Activated CD8-positive, alpha-beta memory T cell treated with anti-CD3 and anti-CD28 coated beads for 1 hour (primary cell): ENCODE measurements at places on chromosomes 3 and 15.

DNA sequence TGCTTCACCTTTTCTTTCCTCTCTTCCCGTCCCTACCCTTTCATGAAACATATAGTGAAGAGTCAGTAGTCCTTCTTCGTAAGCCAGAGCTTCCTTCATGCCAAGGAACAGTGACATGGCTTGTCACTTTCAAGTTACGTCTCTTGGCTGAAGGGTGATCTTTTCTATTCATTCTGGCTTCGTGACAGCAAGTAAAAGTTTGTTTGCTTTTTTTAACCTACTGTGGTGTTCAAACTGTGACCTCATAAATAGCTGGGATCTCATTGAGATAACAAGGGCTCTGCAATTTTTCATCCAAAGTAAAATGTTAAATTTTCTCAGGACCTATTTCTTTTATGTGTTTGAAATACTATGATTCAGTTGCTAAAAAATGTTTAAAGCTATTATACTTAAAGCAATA is 10.5 kb downstream of the CDIN1 start:
- no peak for DNase-seq

DNA sequence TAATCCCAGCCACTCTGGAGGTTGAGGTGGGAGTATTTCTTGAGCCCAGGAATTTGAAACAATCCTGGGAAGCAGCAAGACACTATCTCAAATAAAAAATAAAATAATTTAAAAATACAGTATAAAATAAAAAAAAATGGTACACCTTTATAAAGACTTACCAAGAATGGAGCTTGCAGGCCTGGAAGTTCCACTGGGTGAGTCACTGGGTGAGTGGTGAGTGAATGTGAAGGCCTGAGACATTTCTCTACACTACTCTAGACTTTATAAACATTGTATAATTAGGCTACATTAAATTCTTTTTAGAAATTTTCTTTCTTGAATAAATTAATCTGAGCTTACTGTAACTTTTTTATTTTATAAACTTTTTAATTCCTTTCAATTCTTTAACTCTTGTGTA is 609.1 kb upstream of the BCHE start:
- DNase-seq, result no peak

DNA sequence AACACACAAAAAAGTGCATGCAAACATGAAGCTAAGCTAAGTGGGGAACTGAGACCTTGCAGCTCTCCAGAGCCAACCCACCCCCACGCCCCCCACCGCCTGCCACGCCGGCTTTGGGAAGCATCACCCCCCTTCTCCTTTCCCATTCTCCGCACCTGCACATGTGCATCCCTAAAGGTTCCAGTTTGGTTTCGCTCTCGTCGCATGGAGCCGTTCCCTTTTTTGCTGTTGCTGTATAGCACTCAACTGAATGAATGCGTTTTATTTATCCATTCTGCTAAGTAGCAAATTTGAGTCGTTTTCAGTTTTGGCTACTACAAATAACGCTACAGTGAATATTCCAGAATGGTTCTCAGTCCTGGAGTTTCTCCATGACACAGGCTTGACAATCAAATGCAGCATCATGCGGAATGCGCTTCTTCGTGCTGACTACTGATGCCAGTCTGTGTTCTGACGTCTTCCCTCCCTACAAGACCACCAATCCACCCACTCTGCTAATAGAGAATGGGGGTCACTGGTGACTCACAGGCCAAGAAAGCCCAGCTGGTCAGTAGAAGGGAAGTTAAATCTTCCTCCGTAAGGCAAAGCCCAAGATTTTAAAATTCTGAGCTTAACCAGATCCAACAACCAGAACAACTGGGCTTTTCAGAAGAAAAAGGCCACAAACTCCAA is 115.3 kb downstream of the XXYLT1 start:
- DNase-seq, result no peak

GRCh38 chr3:38497031-38497430 is 891 bp downstream of the EXOG start:
- DNase-seq, result no peak

GRCh38 chr3:14520149-14520548 is 20.0 kb downstream of the GRIP2 start:
- no peak for DNase-seq

GRCh38 chr3:127406309-127407025 is 118.6 kb upstream of the PRR20G start:
- no peak for DNase-seq

DNA sequence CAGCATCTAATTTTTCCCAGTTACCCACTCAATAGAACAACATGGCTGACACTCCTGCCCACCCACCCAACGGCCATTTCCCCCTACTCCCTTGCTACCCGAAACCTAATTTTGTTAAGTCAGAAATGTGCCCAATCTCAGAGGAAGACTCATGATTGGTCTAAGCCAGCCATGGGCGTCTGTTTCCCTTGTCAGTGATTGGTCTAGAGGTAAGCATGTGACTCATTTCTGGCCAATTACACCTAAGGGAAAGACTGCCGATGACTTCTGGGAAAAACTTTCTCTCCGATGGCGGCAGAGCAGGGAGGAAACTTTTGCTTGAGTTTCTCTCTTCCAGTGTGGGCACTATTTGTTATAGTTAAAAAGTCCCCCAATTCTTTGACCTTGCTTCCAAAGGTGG is 72.9 kb downstream of the RPLP1 start:
- DNase-seq, result no peak

DNA sequence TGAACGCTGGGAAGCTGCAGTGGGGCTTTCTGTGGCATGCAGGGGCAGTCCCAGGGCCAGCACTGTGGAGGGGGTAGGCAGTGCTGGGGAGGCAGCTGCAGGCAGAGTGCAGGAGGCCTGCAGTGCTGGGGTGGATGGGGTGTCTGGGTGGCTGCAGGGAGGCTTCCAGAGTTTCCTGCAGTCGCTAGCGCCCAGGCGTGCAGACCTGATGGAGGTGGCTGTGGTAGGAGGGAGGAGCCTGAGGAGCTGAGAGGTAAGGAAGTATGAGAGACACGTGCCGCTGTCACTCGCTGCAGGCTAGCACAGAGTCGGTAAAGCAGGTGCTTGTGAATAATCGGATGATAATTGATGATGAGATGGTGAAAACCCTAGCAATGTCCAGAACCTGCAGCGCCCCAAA is 16.3 kb downstream of the SYNM start:
- no peak for DNase-seq

DNA sequence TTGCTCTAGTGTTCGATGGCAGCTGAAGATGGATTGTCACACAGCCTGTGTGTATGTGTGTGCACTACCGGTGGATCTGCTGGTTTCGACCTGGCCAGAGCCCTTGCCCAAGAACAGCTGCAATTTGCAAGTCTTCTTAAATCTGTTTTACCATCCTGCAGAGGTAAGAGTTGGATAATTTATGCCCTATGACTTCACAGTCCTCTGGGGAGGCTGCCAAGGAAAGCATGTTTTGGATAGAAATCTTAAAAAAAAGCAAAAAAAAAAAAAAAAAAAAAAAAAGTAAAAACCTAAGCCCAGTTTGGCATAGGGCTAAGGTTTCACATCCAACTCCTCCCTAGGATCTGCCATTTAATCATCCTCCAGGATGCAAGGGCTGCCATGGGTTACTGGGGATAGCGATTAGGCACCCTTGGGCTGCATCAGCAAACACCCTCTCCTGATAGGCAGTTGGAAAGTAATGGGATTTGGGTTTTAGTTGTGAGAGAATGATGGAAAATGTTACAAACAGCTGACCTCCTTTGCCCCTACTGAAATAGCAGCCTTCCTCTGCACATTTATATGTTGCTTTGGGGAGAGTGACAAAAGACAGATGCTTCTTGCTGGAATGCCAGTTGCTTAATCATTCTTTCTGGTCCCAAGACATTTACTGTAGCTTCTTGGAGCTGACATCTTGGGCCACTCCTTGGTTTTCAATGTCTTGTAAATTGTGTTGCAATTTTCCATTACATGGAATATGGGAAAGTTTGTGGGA is 35.4 kb downstream of the CD200R1L start:
- no peak for DNase-seq

- DNase-seq, result no peak
Observed at GRCh38 chr15:86347245-86347644, 267.6 kb downstream of the AGBL1 start.

DNA sequence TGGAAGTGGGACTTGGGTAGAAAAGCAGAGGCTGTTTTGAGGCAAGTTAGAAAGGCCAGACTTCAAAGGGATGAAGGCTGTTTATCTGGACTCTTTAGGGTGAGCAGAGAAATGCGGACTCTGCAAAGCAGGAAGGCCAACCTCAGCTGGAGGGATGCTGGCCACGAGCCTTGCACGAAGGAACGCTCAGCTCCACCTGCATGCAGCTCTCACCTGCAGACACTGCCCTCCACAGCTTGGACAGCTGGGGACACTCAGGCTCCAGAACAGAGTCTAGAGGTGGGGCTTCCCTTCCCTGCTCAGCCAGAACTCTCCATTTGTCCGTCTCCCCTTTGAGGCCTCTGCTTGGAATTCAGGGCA is 229.7 kb downstream of the ADAMTS17 start:
- DNase-seq, result no peak

DNA sequence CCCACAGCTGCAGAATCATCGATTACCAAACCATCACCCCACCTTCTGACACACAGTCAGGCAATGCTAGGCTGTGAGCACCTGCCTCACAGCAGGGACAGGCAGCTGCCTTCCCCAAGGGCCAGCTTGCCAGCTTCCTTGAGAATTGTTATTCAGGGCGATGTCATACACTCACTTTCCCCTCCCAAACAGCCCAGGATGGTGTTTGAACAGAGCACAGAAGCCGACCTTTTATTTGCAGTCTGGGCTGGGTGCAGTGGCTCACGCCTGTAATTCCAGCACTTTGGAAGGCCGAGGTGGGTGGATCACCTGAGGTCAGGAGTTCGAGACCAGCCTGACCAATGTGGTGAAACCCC is 84.5 kb upstream of the HERC1 start:
- DNase-seq, result no peak

DNA sequence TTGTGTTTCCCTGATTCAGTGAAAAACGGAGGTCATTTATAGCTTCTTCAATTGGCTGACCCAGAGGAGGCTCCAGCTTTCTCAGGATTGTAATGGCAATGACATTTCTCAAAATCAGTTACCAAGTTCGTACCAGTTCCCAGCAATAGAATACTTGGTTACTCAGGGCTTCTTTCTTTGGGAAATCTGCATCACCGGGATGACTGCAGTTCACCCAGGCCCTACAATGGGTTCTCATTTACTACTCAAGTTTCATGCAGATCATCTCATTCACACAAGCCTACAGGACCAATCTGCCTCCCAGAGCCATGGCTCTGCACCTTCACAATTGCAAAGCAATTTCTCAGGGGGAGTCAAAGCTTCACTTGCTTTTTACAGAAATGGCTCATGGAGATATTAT is 109.6 kb downstream of the FHIT start:
- no peak for DNase-seq

- DNase-seq, result no peak
Observed at GRCh38 chr3:122281891-122282290, 43.2 kb upstream of the CSTA start.

DNA sequence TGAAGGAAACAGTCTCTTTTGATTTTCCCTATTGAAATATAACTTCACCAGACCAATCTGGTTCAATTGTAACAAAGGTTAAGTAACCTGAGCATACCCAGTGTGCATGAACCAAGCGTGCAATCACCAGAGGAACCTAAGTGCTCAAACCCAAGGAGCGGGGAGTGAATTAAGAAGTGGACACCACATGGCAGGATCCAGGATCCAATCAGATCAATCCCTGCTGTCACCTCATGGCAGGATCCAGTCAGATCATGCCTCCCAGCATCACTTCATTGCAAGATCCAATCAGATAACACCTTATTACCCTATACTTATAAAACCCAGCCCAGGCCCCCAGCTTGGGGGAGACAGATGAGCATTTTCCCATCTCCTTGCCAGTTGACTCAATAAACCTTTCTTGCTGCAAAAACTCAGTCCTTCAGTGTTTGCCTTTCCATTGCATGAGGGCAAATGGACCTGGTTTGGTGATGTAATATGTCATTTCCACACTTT is 38.9 kb upstream of the RNU6-1 start:
- no peak for DNase-seq
